ENCODE measurements at places on chromosomes 5 and 9.
A peak's percentile ranks its signal among the peaks of the same experiment; 100 is the strongest.

DNA sequence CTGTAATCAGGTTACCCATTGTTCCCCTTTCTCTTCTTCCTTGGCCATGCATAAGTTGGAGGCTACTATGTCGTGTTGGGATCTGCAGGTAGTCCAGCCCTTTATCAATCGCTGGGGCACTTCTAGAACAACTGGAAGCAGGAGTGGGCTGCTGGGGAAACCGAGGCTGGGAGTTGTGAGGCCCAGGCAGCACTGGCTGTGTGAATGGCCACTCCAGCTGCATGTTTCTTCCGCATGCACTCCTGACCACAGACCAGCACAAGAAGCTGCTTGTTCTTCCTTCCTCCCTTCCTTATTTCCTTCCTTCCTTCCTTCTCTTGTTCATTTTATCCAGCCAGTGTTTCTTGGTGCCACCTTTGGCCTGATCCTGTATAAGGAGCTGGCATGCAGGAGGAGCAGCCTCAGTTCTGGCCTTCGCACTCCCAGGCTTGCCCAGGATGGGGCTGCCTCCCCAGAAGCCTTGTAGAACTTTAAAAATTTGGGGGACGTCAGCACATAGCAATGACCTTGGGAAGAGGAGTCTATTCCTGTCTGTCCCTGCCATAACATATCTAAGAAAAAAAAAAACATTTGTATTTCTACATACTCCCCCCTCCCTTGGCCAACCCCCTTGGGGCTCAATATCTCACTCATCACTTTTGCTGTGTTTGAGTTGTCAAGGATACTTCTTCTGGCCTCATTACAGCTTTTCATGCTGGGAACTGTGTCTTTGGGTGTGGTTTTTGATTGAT, 20.8 kb upstream of the CXCL14 start:
- DNase-seq = no peak

- DNase-seq = no peak
These were observed 69.7 kb downstream of the ABCA1 start for GRCh38 chr9:104858271-104858670.

GRCh38 chr9:137369061-137369787, 53.7 kb downstream of the EXD3 start:
- no peak for DNase-seq

- no peak for DNase-seq
These were observed 467.2 kb downstream of the KIF4B start for GRCh38 chr5:155480731-155481131.

GRCh38 chr5:142439207-142439860, 114.5 kb upstream of the SPRY4 start:
- no peak for DNase-seq

GRCh38 chr5:9947225-9947714, 302.4 kb downstream of the ATPSCKMT start:
- DNase-seq = no peak

GRCh38 chr5:146365618-146366017, 27.0 kb downstream of the POU4F3 start:
- DNase-seq = peak; percentile 48

DNA sequence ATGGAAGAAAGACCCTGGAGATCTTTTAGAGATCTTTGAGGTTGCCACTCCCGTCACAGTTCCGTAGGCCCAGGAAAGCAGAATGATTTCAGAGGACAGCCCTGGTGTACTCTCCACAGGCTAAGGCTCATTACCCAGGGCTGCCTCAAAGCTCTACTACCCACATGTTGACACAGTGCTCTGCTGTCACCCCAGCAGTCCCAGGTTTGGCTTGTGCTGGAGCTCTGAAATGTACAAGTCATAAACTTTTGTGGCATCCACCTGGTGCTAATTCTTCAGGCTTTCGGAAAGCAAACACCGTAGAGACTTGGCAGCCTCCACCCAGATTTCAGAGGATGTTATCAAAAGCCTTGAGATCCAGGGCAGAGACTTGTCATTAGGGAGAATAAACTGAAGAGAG, 136.5 kb downstream of the MTRR start:
- DNase-seq = no peak

Measured in H7 (cell line).